CD4-positive, alpha-beta T cell treated with Interferon gamma for 1 hour (primary cell): ENCODE measurements at places on chromosomes 12 and 14.

DNA sequence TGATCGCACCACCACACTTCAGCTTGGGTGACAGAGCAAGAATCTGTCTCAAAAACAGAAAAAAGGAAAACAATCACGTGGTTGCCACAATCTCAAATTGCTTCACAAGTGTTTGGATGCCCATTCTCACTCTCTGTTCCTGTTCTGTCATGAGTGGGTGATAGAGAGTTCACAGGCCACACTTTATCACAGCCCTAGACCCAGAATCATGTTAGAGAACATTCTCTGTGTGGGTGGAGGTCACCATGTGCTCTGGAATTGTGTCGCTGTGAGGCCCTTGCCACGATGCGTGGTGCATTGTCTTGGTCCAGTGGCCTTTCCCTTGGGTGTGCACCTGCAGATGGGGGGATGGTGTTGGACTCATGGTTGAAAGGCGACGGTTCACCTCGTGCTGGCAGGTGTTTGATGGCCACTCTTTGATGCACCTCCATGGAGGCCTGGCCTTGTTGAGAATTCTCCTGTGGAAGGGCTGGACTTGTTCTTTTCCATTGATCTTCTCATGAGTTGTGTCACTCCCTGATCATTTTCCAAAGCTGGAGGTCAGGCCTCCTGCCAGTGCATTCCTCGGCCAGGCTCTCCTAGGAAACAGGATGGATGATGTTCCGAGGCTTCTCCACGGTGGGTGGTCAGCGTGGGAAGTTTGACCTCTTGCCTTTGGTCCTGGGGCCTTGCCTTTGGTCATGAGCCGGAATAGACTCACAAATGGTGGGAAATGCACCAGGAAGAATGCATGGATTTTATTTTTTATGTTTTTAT is 91.9 kb downstream of the SLC24A4 start:
- no peak for DNase-seq

DNA sequence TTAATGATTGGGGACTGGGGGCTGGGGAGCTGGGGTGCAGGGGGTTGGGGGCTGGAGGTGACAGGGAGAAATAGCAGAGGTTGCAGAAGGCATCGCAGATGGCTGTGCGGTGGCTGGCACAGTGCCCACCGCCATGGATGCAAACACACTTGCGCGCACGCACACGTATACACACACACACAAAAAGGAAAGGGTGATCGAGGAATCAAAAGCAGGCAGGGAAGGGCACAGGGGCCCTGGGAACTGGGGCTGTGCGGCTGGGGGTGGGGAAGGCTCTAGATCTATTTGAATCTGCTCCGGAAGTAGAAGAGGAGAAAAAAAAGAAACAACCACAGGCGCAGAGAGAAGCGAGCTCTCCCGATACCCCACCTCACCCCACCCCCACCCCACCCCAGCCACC is 39.4 kb downstream of the ZFHX2 start:
- no peak for DNase-seq

GRCh38 chr12:78338054-78338785 is 507.5 kb downstream of the NAV3 start:
- no peak for DNase-seq

- no peak for DNase-seq
These were observed 15.7 kb upstream of the AMN start for GRCh38 chr14:102906616-102907302.

DNA sequence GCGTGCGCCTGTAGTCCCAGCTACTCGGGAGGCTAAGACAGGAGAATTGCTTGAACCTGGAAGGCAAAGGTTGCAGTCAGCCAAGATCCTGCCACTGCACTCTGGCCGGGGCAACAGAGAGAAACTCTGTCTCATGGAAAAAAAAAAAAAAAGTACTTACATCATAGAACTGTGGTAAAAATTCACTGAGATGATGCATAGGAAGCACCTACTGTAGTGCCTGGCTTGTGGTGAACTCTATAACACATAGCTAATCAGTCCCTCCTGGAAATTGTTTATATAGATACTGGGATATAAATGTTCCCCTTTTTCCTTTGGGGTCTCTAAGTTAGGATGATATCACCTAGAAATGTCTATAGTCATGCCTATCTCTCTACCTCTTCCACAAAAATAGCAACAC is 89.7 kb upstream of the CPM start:
- no peak for DNase-seq

GRCh38 chr12:66753810-66754209 is 74.9 kb upstream of the GRIP1 start:
- no peak for DNase-seq

DNA sequence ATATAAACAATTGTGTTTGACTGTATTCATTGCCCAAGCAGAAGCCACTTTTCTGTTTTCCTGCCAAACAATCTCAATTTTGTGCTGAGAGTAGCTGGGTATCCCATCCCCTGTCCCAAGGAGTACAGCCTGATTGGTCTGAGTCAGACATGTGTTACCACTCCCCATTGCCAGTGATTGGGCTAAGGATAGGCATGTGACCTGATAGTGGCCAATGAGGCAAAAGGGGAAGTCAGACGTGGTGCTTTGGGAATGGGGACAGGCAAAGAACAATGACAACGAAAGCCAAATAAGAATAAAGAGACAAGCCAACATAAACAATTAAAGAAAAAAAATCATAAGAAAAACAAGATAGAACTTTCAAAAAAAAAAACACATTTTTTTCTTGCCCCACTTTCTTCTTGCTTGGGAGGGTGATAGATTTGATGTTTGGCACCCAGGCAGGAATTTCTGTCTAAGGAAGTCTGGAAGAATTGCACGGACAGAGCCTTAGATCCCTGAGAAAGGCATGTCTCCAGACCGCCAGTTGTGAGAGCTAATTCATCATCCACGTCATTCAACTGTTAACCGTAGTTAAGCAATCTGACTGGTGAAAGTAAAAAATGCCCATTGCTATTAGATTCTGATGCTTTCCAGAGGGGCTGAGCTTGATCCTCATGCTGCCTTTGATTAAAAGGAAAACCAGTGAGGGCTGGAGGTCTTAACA is 626.6 kb upstream of the TMEM132C start:
- DNase-seq: no peak

GRCh38 chr12:54579696-54580333 is 8.6 kb downstream of the PPP1R1A start:
- DNase-seq: peak; percentile 64

DNA sequence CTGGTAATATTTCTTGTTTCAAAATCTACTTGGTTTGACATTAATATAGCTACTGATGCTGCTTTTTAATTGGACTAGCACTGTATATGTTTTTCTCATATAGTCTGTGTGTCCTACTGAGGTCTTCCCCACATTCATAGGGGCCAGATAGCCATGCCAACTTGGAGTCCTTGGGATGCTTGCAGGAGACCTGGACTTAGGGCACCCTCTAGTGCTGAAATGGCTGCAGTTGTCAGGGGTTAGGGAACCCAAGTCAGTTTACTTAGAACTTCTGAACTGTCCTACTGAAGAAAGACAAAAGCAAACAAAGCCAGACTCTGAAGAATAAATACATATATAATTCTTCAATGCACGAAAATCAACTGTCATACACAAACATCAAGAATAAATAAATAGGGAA is 279.9 kb upstream of the SYT1 start:
- no peak for DNase-seq

- DNase-seq: peak; percentile 49
These were observed 30.6 kb downstream of the CLECL1 start for GRCh38 chr12:9702255-9702654.

- no peak for DNase-seq
These were observed 344.7 kb downstream of the NELL2 start for GRCh38 chr12:44531320-44531971.

DNA sequence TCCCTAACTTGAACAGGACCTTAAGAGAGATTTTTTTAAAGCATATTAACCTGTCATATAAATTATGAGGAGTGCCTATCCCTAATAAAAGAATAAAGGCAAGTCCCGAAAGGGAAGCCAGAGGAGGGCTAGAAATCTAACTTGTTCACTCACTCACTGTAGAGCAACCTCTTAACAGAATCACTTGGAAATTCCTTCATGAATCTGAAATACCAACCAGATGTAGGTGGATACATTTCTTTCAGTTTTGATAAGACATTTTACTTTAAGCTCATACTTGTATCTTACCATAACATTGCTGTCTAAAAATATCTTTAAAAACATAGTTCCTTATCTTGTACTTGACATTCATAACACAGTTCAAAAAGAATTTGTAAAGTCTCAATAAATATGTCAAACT is 25.7 kb downstream of the NTN4 start:
- DNase-seq: no peak

DNA sequence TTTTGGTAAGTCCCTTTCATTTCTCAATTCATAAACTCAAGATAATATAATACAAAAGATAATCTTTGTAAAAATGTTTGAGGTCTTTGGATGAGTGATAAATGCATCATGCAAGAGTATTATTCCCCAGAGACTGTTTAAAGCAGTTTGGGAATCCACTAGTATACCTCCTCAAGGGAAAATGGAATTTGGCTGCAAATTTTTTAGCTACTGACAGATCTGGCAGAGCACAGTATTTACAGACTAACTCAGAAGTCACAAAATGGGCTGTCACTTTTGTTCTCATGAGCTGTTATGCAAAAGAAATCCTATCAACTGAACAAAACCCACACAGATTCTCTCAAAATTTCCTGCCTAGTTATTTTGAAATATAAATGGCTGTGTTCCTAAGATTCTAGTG is 9.9 kb downstream of the SPIC start:
- DNase-seq: no peak

DNA sequence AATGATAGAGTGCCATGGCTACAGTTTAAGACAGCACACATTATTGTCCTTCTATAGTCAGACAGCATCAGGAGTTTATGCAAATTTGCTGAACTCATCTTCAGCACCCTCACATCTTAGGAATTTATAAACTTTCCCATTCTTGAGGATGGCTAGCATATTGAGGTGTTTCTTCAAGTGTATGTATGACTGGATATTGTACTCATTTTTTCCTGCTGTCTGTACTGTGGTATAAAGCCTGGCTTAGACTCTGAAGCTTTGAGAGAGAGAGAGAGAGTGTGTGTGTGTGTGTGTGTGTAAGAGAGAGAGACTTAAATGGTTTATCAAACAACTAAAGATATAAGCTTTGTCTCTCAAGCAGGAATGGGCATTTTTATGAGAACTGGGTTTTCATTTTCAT is 161.6 kb downstream of the PIK3C2G start:
- DNase-seq: no peak

GRCh38 chr12:39619316-39619659 is 315 bp downstream of the ABCD2 start:
- DNase-seq: no peak

GRCh38 chr14:24310646-24311604 is at the start of gene LTB4R:
Gene LTB4R (plus strand): TSS chr14:24311502. CDS start chr14:24315652, 4,150 bp downstream.
- peak; percentile 76 for DNase-seq

DNA sequence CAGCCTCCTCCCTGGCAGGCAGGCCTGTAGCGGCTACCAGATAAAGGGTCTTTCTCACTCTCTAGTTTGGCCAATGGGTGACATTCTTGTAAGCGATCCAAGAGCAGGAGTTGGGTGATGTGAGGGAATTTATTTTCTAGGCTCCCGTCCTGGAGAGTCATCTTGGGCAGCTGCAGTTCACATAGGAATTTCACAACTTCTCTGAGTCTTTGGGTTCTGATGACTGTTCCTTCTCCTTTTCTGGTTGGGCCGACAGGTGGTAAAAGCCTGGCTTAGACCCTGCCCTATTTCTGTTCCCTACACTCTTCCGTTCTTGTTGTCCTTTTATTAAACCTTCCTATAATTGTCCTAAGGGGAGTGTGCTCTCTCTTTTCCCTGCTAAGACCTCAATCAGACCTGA is 42.6 kb upstream of the POC1B start:
- DNase-seq: no peak

DNA sequence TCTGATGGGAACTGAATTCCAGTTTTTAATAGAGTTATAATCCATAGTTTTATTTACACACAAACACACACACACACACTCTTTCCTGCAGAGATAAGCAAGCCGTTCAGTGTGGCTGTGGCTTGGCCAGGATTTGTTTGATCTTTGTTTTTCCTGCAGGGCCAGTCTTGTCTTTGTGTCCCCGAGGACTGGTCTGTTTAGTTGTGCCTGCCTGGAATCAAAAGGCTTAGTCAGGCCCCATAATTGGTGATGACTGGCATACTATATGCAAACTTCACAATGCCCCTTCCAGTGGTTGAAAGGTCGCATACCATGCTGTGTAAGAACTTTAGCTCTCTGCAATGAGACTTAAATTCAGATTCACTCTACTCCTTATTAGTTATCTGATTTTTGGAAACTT is 26.0 kb downstream of the WBP11 start:
- no peak for DNase-seq

- no peak for DNase-seq
These were observed 33.7 kb upstream of the MAP1LC3B2 start for GRCh38 chr12:116525418-116526001.

DNA sequence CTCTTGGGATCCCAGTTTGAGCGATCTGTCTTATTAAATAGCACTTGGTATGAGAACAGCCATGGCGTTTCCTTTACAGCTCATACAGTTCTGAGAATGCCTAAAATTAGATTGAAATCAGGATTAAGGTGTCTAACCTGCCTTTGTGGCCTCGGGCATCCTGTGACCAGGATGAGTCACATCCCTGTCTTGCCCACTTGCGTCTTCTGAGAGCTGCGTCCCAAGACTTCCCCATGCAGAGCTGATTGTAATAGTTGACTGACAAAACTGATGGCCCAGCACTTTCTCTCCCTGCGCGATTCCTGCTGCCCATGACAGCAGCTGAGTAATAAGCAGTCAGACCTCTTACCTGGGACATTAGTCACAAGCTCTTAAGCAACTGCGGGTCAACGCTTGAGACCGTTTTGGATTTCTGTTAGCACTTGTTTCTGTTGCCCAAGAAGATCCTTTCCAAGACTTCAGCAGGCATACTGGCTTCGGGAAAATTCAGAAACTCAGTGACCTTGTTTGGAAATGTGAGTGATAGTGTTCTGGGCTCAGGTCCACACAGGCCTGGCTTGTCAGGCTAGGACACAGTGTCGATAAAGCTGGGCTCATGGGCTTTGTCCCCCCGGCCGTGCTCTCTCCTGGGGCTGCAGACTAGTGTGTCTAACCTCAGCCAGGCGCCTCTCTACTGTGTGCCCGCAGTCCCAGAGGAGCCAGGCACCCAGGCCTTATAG is 169.9 kb upstream of the HIF1A start:
- DNase-seq: peak; percentile 82

DNA sequence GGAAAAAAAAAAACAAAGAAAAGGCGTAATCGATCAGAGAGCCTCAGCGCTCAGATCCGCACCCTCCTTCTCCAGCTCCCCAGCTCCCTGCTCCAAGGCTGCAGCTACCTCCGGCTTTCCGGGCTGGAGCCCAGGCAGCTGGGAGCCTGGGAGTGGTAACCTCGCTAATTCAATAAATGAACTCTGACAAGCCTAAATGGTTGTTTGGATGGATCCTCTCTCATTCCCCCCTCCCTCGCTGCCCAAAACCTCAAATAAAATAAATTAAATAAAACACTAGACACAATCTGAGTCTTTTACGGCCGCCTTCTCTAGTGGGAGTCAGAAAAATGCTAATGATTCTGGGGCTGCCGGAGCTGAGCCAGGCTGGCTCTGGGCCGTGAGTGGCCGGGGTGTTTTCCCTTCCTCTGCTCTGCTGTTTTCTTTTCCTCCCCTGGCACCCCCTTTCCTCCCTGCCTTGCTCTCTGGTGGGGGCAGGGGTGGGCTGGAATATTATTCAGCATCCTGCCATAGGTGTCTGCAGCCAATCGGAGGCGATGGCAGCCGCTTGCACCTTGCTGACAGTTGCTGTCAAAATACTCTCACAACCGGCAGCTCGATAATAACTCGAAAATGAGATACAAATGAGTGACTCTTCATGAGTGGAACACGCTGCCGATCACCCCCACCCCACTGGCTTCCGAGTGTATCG is 76.1 kb downstream of the RBM19 start:
- no peak for DNase-seq

- DNase-seq: peak; percentile 34
These were observed 85.3 kb downstream of the RFLNA start for GRCh38 chr12:124379938-124380754.
